ENCODE measurements at places on chromosomes 3 and 15.

DNA sequence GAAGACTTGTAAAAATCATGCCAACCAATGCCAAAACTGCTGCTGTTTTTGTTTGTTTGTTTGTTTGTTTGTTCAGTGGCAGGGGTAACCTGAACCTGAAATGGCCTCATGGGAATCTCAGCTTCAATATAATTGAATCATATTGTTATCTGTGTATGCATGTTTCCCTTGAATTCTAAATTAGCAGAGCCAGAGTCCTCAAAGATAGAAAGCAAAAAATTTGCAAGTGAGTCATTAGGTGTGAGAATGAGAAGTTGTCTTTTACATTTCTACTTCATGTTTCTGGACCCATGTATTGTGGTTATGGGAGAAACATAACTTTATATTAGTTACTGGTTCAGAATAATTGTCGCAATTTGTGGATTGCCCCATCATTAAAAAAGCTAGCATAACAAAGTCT is 249.2 kb downstream of the DOCK3 start:
- DNase-seq, result no peak

DNA sequence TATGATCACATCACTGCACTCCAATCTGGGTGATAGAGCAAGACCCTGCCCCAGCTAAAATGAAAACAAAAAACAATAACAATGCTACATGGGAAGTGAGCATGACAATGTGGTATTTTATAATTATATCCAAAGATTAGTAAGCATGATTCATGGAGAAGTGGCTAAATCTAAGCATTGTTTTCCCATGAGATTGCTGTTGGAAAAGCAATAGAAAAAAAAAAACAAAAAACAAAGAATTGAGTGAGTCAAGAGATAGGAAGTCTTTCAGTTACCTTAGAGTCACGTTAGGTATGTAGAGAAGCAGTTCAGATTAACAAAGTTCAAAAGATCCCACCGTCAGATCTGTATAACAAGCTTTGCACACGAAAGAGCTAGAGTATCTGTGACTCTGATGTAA is 210.3 kb upstream of the CNTN6 start:
- no peak for DNase-seq

DNA sequence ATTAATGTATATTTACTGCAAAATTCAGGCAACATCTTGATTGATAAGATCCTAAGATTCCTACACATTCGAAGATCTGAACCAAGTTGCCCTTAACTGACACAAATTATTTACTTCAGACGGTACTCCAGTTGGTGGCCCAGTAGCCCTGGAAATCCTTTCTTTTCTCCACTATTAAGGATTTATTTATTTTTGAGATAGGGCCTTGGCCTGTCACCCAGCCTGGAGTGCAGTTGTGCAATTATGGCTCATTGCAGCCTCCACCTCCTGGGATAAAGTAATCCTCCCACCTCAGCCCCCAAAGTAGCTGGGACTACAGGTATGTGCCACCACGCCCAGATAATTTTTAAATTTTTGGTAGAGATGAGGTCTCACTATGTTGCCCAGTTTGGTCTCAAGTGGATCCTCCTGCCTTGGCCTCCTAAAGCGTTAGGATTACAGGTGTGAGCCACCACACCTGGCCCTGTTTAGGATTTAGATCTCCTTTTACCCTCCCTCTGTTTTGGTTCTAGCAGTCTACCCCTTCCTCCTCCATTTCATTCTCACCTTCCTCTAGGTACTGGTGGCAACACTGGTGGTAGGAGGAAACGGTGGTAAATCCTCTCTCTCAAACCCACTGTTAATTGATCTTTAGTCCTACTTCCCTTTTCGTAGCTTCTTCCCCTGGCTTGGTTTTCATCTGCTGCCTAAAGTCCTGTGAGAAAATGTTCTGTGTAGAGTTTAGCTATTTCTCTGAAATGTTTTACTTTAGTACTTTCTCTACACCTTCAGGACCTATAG is 12.7 kb upstream of the ZNF609 start:
- no peak for DNase-seq

DNA sequence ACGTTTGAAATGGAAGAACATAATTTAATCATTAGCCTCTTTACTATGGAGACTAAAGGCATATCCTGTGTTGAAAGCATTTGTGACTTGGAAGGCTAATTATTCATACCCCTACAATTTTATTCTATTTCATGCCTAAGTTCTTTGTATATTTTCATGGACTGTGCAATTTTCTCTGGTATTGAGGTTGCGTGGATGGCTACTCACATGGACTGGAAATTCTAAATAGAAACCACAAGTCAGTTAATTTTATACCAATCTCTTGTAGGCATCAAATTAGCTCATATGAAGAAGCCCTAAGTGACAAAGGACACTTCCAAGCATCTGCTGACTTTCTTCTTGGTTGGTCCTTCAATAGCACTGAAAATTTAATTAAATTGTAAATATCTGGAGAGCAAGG is 1353.5 kb downstream of the ROBO1 start:
- DNase-seq, result no peak

- DNase-seq, result no peak
Measured at GRCh38 chr3:58683001-58683458, 16.5 kb upstream of the FAM3D start.
